ENCODE measurements at places on chromosomes 16 and 17.

DNA sequence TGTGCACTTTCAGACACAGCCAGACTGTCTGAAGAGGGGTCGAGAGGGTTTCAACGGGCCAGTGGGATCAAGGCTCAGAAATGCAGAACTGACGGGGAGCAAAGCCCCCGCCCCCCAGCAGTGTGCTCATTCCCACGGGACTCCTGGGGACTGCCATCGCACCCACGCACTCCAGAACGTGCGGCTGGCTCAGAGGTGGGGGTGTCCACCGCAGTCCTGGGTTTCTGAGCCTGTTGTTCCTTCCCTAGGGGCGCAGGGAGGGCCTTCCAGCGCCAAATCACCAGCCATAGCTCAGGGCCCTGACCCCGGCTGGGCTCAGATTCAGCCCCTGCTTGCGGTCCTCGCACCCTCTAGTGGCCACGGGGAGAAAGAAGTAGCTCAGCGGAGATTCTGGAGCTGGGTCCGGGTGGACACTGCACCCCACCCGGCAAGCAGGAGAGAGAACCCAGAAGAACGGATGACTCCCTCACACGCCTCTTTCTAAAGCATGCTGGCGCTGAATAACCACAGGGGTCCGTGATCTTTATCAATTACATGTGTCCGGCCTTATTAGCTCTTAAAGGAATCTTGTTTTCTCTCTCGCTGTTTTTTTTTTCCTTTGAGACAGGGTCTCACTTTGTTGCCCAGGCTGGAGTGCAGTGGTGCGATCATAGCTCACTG, 45.0 kb upstream of the USP7 start:
- no peak for DNase-seq

- no peak for DNase-seq
Observed at GRCh38 chr17:74123350-74123749, 80.1 kb upstream of the RPL38 start.

- no peak for DNase-seq
Observed at GRCh38 chr16:19458722-19459379, 41.2 kb downstream of the TMC5 start.

- no peak for DNase-seq
Observed at GRCh38 chr17:45300060-45300751, 16.6 kb downstream of the MAP3K14 start.

GRCh38 chr16:14100825-14101224, 29.7 kb downstream of the MRTFB start:
- no peak for DNase-seq

- no peak for DNase-seq
Observed at GRCh38 chr16:14015948-14016347, 55.2 kb upstream of the MRTFB start.

- no peak for DNase-seq
Observed at GRCh38 chr17:43967251-43967875, 13.6 kb upstream of the PYY start.

DNA sequence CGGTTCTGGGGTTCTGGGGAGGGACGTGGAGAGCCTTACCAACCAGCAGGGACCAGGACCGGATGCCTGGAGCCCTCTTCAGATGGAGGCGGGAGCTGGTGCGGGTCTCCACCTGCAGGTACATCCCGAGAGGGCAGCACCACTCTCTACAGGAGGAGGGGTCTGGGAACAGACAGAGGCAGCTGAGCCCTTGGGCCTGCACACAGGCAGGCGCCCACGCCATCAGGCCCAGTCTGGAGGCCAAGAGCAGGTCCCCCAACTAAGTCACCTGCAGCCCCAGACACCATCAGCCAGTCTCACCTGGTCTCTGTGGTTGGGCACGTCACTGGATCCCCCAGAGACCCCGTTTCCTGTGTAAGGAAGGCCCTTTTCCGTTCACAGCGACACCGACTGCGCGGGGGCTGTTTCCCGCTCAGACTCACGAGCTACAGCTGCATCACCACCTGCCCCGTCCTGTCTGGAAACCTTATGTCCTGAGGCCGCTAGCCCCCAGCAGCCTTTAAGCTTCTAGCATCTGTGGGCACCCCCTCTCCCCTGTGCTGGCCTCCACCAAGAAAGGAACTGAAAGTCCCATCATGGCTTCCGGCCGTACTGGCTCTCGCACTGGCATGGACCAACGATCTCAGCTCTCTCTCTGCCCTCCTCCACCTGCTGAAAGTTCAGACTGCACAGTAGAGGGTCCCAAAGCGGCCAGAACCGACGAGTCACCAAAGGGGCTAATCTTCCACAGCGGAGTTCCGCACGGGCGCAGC, 1.2 kb downstream of the CYBC1 start:
- DNase-seq, result no peak

GRCh38 chr17:41496803-41497484, 7.2 kb upstream of the KRT36 start:
- no peak for DNase-seq

GRCh38 chr16:81121474-81121990, 25.3 kb upstream of the GCSH start:
- DNase-seq, result no peak

DNA sequence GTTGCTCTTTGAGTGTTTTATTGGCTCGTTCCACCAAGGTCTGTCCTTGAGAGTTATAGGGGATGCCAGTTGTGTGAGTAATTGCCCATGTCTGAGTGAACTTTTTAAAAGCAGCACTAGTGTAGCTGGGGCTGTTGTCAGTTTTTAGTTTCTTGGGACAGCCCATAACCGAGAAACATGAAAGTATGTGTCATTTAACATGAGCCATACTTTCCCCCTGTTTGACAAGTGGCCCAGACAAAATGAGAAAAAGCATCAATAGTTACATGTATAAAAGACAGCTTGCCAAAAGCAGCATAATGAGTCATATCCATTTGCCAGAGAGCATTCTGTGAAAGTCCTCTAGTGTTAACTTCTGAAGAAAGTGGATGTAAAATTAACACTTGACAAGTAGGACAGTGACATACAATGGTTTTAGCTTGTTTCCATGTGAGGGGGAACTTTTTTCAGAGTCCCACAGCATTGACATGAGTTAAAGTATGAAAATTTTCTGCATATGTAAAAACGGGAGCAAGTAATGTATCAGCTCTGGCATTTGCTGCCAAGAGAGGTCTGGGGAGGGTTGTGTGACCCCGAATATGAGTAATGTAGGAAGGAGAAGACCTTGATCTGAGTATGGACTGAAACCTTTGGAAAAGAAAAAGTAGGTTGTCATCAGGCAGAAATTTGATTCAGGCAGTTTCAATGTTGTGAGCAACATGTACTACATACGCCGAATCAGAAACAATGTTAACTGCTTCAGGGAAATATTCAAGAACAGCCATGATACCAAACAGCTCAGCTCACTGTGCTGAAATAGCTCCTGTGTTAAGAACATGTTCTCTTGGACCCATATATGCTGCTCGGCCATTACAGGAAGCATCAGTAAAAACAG, 56.8 kb upstream of the ARL4D start:
- no peak for DNase-seq

DNA sequence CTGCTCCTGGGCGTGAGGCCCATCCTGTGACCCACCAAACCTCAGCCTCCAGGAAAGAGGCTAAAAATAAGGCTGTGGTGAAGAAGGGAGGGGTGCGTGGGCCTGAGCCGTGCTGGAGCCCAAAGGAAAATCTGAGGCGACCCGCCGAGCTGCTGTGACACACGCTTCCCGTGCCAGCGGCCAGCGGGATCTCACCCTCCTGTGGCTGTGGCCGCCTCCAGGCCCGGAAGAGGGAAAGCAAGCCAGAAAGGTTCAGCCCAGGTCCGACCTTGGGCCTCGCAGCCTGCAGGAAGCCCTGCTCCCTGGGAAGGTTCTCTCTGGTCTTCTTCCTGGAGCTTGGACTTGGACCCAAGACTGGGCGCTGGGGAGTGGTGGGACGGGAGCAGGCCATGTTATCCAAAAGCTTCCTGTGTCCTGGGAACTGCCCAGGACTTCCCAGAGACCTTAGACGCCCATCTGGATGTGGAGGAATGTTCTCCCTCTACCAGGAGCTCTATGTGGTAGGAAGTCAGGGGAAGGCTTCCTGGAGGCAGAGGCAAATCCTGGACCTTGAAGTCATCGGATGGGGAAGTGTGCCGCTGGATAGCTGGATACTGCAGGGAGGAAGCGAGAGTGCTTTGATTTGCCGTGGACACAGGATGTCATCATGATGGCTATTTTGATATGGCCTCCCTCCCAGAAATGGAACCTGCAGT, 11.4 kb downstream of the SPNS2 start:
- DNase-seq, result no peak

Data from urinary bladder (tissue), 4 donors.